ENCODE measurements at places on chromosomes 3 and 15.

- DNase-seq, result no peak
These were observed 37.0 kb upstream of the PIK3R4 start for GRCh38 chr3:130783629-130784028.

- DNase-seq, result no peak
These were observed 16.9 kb upstream of the SCAMP5 start for GRCh38 chr15:74978503-74978902.

- DNase-seq, result no peak
These were observed 41.7 kb upstream of the ZBTB38 start for GRCh38 chr3:141326626-141327025.

- no peak for DNase-seq
These were observed 160.1 kb downstream of the MFSD1 start for GRCh38 chr3:158961911-158962310.

DNA sequence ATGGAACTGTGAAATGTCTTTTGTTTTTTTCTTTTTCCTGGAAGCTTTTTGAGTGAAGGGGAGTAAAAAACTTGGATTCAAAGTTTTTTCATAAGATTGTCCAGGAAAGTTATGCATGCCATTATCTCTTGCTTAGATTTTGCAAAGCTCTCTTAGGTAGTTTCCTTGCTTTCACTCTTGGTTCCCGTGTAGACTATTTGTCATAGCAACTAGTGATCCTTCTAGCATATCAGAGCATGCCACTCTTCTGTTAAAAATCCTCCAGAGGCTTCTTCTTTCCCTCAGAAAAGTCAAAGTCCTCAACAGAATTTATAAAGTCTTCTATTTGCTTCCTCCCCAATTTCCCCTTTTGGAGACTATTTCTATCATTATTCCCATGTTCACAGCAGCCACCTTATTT is 21.1 kb downstream of the GTF2E1 start:
- DNase-seq, result no peak

DNA sequence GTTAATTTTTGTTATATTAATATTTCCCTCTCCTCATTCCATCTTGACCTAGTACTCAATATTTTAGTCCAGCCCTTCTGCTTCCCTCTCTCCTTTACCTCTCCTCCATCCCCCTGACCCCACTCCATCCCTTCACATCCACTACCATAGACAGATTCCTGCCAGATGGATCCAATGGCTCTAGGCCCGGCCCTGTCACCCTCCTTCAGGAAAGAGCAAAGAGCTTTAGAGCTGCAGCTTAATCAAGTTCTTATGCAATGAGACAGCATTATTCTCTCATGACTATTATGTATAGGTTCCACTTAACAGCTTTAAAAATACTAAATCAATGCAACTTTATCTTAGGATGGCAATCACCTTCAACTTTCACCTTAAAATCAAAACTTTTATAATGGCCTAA is 200.7 kb upstream of the TTC14 start:
- no peak for DNase-seq

- DNase-seq, result no peak
These were observed 107.2 kb downstream of the NSMCE3 start for GRCh38 chr15:29162411-29162810.

- DNase-seq, result no peak
These were observed 455.6 kb upstream of the PROK2 start for GRCh38 chr3:72240531-72240930.

- DNase-seq, result no peak
These were observed 96.8 kb downstream of the ECT2 start for GRCh38 chr3:172847292-172847691.

DNA sequence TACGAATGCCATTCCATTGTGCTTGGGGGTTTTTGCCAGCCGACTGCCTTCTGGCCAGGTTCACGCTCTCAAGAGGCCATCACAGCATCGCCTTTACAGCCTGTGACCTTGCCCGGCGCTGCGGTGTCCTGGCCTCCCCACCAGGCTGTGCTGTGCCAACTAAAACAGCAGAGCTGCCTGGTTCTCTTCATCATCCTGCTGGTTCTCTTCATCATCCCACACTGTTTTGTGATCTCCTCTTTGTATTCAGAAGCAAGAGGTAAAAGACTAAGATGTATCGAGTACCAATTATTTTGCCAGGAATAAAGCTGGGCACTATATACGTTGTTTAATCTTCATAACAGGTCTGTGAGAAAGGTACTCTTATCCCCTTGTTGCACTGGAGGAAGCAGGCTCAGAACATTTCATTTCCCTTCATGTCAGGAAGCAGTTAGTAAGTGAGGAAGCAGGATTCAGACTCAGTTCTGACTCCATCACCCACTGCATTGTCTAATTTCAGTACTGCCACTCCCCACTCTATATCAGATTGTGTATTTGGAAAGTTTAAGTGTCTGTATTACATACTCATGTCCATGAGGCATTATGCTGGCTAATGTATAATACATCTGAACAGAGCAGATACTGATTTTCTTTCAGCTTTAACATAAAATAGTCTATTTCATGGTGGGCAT is 92.7 kb downstream of the LRRC28 start:
- DNase-seq, result no peak
